ENCODE measurements at places on chromosomes 7 and 10.
A peak's percentile ranks its signal among the peaks of the same experiment; 100 is the strongest.

DNA sequence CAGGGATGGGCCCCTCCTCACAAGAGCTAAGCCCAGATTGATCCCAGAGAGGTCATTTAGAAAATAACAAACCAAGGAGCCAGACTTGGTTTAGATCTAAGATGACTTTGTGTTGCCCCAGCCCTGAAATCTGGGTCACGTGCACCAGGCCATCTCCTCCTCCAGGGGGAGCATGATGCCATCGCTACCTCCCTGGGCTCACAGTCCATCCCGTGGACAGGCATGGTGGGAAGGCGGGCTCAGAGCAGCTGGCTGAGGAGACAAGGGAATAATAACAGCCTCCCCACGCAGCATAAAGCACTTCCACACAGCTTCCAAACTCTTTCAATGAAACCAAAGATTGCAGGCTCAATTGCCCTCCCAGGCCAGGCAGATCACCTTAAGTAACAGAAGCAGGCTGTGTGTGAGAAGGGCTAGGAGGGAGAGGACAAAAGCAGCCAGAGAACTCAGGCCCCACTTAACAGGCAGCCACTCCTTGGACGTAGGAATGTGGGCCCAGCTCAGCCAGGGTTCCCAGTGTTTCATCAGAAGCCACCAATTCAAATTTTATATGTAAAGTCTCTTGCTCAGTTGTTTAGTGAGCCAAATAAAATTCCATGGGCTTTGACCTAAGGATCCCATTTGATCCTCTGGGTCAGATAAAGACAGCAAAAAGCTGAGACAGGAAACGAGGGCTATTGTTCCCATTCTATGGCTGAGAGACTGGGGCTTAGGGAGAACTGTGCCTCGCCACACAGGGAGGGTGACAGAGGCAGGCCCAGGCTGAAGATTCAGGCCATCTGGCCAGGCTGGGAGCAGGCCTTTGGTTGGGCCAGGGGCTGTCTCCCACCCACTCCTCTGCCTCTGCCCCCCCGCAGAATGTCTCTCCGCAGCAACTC, 100.2 kb downstream of the COL13A1 start:
- DNase-seq: peak; percentile 96

GRCh38 chr10:66301078-66301477, 624.8 kb upstream of the LRRTM3 start:
- no peak for DNase-seq

DNA sequence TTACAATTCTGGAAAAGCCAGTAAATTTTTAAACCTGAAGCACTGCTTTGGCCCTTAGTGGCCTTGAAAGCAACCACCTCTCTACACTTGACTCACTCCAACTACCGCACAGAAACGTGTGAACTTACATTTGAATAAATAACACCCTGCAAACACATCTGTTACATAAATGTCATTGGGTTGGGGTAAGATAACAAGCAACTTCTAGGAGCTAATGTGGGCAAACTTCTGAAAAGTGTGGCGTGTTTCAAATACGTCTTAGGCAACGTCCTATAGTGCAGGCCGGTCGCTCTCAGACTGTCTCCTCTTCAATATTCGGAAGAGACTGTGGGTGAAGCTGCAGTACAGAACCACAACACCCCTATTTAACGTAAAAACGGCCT, 474 bp downstream of the ORC5 start:
- no peak for DNase-seq

GRCh38 chr7:83696101-83696500, 47.2 kb upstream of the SEMA3E start:
- DNase-seq: no peak

DNA sequence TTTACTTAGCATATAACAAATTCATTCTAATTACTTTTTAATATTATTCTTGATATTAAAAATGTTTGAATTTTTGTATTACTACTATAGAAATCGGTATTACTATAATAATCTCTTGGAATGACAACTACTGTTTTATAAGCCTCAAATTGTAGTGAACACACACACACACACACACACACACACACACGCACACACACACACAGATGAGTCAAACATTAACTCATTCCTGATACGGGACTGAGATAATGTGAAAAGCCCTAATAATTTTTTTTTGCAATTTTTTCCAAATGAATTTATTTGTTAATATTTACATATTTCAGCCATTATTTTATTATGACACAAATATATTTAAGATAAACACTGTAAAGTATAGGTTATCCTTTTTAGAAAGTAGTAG, 951.2 kb upstream of the PHF14 start:
- no peak for DNase-seq

- DNase-seq: no peak
Measured at GRCh38 chr10:127017541-127018297, 112.5 kb downstream of the DOCK1 start.

DNA sequence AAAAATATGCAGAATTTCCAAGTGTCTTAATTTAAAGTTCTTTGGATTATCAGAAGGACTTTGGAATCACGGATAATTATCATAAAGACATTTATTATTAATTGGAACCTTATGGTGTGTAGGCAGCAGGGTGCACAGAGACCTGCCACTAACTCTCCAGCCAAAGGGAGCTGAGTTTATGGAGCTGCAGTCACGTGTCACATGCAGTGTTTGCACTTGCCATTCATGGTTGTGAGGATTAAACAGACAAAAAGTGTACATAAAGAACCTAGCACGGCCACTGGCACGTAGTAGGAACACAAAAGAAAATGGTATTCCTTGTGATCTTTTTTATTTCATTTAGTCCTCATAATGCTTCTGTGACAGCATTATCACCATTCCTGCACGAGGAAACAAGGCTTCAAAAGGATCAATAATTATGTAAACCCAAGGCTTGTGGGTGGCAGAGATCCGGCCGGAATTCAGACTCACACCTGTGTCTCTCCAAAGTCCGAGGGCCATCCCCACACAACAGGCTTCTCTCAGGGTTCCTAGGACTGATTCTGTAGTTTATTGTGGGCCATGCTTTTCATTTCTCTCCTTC, 143.9 kb upstream of the STK17A start:
- DNase-seq: no peak

- no peak for DNase-seq
Measured at GRCh38 chr10:124225467-124226270, 132.3 kb upstream of the CHST15 start.

- DNase-seq: no peak
Measured at GRCh38 chr10:133012573-133013359, 70.4 kb upstream of the CFAP46 start.

DNA sequence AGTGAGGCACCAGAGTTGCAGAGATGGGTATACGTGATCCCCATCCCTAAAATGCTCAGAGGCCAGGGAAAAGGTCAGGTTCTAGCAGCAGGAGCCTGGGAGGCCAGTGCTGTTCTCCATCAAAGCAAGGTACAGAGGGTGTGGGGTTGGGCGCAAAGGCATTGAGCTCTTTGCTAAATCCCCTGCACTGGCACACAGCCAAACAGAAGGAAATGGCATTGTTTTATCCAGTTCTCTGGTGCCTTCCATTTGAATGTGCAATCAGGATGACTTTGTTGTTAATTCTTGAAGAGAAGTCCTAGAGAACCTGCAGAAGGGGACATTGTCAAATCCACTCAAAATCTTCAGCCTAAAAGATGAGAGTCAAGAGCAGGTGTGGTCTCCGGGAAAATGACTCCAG, 111.3 kb upstream of the CHST15 start:
- DNase-seq: no peak

- DNase-seq: no peak
Measured at GRCh38 chr10:70604106-70604505, 1.6 kb upstream of the PRF1 start.

DNA sequence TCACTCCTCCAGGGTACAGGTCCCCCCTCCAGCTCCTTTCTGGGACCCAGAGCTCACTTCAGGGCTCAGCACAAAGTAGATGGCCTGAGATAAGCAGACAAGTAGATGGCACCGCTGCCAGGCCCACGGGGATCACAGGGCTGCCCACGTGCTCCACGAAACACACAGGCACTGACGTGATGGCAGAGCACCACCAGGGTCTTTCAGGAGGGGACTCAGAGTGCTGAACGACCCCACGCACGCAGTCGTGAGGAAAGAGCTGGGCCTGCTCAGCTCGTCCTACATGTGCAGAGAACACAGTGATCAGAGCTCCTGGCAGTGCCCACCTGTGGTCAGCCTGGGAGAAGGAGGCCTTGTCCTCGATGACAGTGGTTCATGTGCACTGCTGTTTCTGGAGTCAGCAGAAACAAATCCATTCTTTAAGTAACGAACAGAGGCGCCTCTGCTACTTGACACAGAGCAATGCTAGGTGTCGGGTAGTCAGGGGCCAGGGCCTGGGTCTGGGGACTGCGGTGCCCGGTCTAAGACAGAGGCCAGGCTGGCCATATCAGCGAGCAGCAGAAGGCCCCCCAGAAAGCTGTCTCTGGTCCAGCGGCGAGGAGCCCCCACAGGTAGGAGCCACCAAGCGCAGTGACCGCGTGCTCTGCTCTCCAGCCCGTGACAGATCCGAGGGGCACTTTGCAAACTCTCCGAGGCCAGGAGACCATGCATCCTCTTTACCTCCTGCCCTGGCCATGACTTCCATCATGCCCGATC, 129.8 kb upstream of the FAM20C start:
- no peak for DNase-seq

GRCh38 chr7:54860843-54861242, 101.8 kb upstream of the SEC61G start:
- DNase-seq: no peak

- peak; percentile 20 for DNase-seq
Measured at GRCh38 chr7:99949645-99950228, 20.3 kb upstream of the GJC3 start.

DNA sequence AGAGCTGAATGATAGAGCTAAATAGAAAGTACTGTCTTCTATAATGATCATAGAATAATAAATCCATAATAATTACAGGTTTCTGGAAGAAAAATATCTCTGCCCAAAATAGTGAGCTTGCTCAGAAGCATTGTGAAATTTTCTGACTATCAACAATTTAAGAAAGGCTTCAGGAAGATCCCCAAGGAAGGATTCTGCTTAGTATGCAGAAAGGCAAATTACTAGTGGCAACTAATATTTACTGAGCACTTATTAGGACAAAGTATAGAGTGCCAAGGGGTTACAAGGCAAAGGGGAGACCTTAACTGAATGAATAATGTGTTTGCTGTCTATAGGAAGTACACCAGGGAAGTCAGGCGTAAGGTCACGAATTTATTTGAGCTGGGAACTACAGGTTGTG, 158.1 kb upstream of the LRRTM3 start:
- DNase-seq: no peak

DNA sequence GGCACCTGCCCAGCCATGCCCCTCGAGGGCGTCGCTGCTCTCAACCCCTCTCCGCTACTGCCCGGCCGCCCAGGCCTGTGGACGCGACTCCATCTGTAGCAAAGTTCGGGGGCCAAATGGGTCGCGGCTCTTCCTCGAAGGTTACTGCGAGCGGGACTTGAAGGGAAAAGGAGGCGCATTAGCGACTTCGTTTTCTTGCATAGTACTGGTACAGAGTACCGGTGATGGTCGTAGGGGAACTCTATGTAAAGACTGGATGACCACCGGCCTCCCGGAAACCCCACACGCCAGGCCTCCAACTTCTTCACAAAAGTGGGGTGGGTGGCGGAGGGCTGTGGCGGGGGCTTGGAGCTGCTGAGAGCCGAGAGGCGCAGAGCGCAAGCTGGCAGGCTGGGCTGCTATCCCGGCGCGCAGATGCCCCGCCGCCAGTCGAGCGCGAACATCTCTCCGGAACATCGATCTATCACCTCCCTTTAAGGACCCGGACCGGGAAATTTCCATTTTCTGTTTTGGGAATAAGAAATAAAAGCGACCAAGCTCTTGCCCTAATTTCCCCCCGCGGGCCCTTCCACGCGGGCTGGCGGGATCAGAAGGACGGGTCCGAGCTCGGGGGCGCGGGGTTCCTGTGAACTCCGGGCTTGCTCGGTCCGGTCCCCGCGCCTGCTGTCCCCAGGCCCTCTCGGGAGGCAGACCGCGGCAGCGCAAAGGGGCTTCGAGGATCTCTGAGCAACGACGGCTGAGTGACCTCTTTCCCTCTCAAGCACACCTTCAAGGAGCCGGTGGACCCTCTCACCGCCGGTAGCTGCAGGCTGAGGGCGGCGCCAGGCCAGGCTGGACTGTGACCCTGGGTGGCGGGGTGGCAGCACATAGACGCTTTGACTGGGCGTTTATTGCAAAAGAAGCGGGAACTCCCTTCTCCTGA, 12.2 kb upstream of the FEZF1 start:
- no peak for DNase-seq

DNA sequence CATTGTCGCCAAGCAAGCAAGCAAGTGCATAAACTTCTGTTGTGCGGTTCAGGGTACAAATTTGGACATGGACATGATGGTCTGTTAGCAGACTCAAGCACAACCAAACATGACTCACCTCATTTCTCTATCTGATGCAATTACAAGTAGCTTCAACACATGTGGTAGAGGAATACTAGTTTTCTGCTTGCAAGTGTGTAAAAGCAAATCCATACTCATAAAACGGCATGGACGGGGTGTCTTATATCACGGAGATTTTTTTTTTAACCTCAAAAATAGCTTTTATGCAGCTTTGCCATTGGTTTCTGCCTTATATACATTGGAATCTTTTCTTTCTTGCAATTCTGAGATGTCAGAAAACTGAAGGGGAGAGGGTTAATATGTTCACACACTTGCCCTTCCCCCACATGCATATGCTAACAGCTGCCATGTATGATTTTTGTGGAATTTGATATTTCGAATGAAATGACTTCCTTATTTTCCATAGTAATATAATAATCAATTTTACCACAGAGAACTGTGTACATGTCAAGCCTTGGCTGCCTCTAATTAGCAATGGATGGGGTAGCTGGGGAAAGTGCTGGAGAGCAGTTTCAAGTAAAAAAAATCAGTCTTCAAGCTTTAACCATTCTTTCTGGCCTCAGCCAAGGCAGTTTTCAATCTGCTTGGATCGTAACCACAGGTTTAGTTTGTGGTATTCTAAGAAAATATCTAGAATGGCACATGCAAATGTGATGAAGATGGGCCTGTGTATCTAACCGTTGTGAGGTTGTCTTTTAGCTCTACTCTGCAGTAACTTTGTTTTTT, 106.0 kb upstream of the PDCD4 start:
- no peak for DNase-seq

DNA sequence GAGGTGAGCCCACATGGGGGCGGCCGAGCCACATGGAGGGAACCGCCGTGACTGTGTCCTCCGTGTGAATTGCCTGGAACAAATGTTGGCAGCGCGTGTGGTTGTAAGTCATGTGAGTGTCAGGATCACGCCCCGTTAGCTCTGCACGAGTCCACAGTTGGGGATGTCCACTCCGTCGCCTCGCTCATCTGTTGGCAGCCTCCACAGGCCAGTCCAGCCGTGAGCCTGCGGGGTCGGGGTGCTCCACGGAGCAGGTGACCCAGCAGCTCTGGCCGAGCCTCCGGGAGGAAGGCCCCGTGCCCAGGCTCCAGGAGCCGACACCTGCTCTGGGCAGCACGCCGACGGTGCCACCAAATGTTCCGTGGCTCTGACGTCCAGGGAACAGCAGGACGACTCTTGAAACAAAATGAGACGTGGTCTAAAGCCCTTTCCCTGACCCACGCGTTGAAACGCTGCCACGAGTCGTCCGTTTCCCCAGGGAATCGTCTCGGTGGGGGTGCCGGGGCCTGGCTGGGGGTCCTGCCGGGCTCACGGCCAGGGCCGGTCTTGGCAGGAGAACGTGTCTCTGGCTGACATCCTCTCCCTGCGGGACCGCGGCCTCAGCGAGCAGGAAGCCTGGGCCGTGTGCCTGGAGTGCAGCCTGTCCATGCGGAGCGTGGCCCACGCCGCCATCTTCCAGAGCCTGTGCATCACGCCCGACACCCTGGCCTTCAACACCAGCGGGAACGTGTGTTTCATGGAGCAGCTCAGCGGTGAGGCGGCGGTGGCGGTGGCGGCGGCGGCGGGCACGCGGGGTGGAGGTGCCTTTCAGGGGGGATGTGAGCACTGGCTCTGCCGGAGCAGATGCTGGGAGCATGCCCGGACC, 7.0 kb downstream of the KNDC1 start:
- DNase-seq: no peak
